ENCODE measurements at places on chromosomes 2 and 18.

GRCh38 chr2:73089270-73090030 lies 17.9 kb upstream of the SFXN5 start:
- DNase-seq, result no peak

GRCh38 chr2:219278655-219279150 lies 463 bp upstream of the DNAJB2 start:
- no peak for DNase-seq

DNA sequence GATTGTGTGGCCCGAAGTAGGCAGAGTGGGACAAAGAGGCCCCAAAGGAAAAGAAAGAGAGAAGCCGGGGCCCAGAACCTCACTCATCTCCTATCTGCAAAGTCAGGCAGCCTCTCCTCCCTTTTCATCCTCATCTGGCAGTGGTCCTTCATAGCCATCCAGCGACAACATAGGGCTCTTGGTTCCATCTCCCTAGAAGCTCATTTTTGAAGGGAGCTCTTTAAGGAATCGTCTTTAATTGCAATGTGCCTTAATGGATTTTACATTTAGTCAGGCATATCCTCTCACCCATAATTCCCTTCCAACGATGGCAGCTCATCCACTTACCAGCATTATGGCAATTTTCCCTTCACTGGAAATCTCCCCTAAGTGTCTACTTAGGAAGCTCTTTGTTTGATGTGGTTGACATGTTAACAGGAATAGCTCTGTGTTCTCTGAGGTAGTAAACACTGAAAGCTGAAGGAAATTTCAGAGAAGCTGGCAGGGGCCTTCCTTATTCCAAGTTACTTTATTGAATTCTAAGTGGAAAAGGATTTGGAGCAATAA lies 780.6 kb downstream of the TSN start:
- DNase-seq, result no peak

- no peak for DNase-seq
Observed at GRCh38 chr2:46157072-46157965, 139.9 kb upstream of the EPAS1 start.

DNA sequence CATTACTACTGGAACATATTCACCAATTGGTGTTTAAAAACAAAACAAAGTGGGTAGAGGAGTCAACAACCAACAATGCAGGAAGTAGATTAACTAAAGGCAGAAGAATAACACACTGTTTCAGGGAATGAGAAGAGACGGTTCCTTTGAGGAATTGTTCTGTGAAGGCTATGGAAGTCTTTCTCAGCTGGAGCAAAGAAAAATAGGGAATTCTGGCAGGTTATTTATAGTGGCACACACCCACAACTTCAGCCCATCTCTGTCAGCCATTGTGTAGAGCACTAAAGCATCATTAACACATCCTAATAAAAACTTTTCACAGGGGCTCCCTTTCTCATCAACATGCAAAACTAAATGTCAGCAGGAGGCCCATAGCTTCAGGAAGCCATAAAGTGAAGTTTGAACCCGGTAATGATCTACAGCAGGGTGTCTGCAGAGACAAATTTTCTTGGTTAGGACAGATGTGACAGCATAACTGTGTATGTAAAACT lies 113.6 kb downstream of the CDH2 start:
- no peak for DNase-seq

GRCh38 chr2:16031058-16031847 lies 90.9 kb downstream of the MYCN start:
- no peak for DNase-seq

DNA sequence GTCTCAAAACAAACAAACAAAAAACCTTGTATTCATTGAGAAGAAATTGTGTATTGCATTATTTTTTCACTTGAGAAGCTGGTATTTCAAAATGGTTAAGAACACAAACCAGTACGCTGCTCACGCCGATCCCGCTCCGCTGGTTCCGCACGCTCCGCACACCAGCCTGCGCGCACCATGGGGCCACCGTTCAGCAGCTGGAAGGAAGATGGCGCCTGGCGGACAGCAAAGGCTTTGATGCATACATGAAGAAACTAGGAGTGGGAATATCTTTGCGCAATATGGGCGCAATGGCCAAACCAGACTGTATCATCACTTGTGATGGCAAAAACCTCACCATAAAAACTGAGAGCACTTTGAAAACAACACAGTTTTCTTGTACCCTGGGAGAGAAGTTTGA lies 75.7 kb downstream of the RBM43 start:
- DNase-seq, result no peak

DNA sequence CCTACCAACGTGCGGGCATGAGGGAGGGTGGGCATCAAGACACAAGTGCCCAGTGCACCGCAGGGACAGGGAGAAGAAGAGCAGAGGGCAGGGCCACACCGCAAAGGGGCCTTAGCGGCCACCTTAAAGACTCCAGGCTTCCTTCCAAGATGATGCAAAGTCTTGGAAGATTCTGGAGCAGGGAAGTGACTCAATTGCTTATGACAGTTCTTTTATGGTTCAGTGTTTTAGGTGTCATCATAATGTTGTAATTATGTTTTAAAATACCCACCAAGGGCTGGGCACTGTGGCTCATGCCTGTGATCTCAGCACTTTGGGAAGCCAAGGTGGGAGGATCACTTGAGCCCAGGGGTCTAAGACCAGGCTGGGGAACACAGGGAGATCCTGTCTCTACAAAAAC lies 44.5 kb upstream of the SEMA4C start:
- no peak for DNase-seq

GRCh38 chr2:43825841-43826240 lies 12.8 kb downstream of the ABCG5 start:
- no peak for DNase-seq

- DNase-seq, result no peak
Observed at GRCh38 chr2:137002896-137003295, 237.6 kb downstream of the THSD7B start.

DNA sequence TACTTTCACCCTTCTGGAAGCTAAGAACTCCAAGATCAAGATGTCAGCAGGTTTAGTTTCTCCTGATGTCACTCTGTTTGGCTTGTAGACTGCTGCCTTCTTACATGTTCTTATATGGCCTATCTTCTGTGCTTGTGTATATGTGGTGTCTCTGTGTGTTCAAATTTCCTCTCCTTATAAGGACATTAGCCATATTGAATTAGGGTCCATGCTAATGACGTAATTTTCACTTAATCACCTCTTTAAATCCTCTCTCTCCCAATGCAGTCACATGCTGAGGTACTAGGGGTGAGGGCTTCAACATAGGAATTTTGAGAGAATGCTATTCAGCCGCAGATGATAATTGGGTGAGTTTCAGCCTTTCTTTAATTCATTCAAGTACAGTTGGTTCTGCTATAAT lies 458.3 kb upstream of the SYT4 start:
- no peak for DNase-seq

DNA sequence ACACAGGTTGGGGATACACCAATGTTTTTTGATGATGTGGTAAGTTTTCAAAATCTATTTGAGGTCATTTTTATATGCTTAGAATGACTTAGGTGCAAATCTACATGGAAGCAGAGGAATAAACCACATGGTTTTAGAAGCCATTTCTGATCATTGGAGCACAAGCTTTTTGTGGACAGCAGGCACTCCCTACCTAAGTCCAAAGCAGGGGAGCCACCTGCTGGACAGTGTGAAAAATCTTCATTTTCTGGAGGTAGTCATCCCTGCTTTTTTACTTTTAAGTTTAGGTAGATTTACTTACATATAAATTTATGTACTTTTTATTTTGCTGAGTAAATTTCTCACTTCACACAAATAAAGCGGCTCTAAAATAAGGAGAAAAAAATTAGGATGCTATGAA lies 323.2 kb downstream of the PLCL1 start:
- peak; percentile 13 for DNase-seq
